ENCODE measurements at places on chromosomes 7 and 10.

DNA sequence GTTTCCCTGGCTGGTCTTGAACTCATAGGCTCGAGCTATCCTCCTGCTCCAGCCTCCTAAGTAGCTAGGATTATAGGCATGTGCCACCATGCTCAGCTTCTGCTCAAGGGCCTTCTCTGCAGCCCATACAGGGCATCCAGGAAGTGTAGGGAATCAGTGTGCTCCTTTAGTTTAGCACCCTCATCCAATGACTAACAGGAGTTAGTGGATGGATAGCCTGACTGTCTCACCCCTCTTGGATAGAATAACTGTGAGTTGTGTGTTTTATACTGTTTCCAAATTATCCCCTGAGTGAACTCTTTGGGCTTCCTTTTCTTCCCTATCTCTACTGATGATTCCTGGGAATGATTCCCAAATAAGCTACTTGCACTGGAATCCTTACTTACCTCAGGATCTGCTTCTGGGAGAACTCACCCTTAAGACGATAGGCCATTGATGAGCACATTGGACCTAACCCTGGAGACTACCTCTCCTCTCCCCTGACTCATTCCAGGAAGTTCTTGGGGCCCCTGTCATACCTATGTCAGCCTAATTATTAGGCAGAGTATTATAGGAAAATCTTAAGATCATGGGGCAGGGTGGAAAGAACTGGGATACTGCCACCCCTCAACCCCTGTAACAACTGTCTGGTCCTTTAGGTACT lies 18.5 kb downstream of the STRIP2 start:
- DNase-seq, result no peak

DNA sequence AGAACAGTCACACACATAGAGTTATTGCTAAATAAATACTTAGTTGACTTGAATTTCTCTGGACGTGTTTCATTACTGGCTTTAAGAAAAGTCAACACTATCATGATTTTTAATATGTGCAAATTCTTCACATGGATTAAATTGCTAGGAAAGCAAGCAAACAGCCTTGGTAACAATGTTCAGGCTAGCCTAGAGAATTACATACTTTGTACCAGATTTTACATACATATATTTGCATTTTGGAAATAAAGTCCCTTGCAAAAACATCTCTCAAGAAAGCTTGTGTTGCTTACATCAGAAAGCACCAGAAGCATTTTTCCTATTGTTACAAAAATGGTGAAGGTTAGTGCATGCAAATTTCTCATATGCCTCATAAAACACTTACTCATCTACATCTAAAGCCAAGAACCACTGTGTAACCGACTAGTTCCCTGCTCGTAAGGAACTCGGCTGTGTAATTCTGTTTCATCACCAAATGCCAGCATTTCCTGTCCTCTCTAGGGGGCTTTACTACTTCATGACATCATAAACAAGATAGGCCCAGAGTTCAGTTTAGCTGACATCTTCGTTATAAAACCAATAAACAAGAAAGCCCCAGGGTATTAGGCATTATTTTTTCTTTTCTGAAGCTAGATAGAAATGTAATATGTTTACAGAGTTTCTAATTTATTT lies 87.8 kb downstream of the CFAP58 start:
- no peak for DNase-seq

DNA sequence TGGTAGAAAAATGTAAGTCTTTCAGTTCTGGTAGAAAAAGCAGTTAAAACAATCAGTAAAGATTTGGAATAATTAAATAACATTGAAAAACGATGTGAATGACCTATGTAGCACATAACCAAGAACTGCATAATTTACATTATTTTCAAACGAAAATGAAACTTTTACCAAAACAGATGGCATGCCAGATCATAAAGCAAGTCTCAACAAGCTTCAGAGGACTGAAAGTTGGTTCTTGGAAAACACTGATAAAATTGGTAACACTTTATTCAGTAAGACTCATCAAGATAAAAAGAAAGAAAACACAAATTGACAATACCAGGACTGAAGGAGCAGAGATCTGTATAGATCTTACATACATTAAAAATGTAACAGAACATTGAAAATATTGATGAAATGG lies 92.8 kb downstream of the VIPR2 start:
- DNase-seq, result no peak

GRCh38 chr10:107814865-107815487 lies 650.5 kb upstream of the SORCS1 start:
- peak; percentile 38 for DNase-seq

- no peak for DNase-seq
These were observed 56.6 kb downstream of the C10orf143 start for GRCh38 chr10:130054021-130054420.
